Activated CD4-positive, alpha-beta T cell treated with anti-CD3 and anti-CD28 coated beads, Interleukin-2, amount 50 U/mL, for 4 hours (primary cell): ENCODE measurements at places on chromosomes 3 and 15.

- no peak for DNase-seq
Observed at GRCh38 chr3:187855131-187855530, 109.9 kb upstream of the BCL6 start.

DNA sequence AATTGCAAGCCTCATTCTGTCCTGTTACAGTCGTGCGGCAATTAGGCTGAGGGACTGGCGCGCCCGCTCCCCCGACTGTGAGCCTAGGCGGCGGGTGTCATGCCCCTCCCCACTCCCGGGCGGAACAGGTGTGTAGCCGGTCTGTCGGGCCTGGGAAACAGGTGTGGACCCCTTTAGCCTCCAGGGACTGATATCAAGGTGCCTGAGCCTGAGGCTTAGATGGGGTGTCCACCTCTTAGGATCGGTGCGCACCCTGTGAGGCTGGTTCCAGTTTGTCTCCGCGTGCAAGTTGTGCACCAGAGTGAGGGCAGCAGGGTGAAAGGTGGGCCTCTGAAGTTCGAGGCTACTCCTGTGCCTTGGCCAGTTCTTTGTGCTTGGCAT is 686 bp downstream of the VPS8 start:
- peak; percentile 12 for DNase-seq

GRCh38 chr3:149003653-149004305 is 12.4 kb downstream of the GYG1 start:
- no peak for DNase-seq

GRCh38 chr3:124570232-124570631 is 160.0 kb upstream of the UMPS start:
- DNase-seq, result no peak

GRCh38 chr3:167728176-167728575 is 6.5 kb downstream of the PDCD10 start:
- DNase-seq, result no peak

DNA sequence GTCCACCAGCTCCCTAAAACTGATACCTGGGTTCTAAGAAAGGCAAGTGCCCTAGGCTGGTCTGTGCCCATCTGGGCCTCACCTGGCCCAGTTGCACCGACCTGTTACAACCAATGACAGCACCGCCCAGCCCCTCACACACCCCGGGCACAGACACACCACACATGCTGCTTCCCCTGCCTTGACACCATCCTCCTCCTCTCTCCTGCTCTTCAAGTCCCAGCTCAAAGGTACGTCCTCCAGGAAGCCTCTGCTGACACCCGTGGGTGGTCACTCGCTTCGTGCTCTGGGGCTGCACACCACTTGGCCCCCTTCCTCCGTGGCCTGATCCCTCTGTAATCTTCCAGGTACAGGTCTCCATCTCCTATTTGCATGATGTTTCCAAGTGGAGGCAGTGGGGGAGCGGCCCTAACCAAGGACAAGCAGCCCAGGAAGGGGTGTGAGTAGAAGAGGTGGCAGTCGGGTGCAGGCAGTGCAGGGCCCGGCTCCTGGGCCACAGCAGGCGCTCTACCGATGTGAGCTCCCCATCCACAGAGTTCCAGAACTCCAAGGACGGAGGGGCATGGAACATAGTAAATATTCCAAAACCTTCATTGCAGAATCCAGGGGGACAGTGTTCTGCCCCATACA is 144.6 kb downstream of the NUP210 start:
- DNase-seq, result no peak

DNA sequence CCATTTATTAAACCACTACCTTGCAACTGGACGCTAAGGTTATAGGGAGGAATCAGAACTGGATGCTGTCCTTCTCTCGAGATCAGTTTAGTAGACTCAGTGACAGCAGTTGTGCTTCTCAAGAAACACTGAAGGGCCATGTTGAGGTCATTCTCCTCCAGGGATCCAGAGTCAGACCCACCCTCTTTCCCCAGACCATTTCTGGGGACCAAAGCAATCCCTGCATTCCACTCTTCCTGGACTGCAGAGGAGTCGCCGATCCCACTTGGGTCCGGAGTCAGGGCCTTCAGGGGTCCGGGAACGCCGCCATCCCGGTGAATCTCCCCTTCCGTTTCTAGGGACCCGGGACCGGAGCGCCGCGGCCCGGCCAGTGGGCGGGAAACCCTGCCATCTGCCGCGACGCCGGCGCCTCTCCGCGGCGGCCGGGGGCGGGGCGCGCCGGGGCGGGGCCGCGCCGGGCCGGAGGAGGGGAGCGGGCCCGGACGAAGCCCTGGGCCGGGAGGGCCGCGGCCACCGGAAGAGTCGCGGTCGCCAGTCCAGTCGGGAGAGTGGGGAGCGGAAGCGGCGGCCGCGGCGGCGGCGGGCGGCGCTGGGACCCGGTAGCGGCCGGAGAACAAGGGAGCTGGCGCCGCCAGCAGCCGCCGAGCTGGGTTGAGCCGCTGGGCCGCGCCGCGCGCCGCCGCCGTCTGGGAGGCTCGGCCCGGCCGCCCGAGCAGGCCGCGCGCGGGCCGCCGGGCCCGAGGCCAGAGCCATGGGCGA is at the start of gene DVL3:
TSS of gene DVL3 (plus strand) at position 493 of the 759 bp plus-strand sequence. CDS start at position 752, 259 bp downstream.
- no peak for DNase-seq

- no peak for DNase-seq
Observed at GRCh38 chr15:80856400-80856799, 77.2 kb downstream of the CEMIP start.

GRCh38 chr3:128273109-128273840 is 120.0 kb downstream of the EEFSEC start:
- no peak for DNase-seq

DNA sequence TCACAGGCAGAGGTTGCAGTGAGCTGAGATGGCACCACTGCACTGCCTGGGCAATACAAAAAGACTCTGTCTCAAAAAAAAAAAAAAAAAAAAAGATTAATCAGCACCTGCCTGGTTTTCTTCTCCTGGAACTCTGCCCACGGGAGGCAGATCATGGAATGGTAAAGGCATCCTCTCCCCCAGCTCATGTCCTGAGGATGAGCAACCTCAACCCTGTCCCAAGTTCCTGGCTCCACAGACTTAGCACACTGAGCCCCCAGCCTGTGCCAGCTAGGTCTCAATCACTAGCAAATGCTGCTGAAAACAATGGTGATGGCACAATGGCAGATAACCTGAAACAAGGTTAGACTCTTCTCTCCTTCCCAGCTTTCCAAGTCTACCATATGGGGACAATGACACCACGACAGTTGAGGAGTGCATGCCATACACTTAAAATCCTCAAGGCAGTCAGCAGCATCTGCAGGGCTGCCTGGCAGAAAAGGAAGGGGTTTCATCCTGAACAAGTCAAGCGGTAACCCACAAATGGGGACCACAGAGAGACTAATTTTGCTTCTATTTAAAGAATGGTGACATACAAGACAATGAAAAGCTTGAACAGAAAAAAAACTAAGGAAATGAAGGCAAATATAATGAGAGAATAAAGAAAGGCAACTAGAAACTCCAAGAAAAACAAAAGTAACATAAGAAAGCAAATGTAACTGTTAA is 4.8 kb downstream of the CLN6 start:
- no peak for DNase-seq

DNA sequence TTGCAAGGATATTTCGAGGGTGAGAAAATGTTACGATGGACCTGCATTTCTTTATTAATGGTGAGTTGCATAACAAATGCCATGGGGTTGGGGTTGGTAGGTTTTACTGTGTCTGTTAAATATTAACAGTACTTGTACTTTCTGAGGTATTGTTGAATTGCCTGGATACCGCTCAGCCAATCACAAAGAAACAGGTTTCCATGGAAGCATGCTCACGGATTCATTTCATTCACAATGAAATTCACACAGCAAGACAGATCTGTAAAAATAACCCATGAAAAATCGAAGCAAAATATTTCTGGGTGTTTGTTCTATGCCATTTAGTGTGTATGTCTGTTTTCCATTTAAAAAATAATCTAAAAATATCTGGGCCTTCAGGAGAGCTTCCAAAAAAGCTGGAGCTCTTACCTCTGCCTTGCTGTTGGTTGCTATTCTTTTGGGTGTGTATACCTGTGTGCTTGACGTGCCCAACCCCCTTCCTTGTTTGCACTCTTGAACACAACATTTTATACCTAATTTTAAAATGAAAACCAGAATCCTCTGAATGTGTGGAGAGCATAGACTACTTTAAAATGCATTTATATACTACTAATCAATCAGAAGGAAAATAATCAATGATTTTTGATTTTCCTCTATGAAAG is 479.8 kb upstream of the TBL1XR1 start:
- DNase-seq, result no peak

- DNase-seq, result no peak
Observed at GRCh38 chr15:56094171-56094570, 100.8 kb upstream of the NEDD4 start.

DNA sequence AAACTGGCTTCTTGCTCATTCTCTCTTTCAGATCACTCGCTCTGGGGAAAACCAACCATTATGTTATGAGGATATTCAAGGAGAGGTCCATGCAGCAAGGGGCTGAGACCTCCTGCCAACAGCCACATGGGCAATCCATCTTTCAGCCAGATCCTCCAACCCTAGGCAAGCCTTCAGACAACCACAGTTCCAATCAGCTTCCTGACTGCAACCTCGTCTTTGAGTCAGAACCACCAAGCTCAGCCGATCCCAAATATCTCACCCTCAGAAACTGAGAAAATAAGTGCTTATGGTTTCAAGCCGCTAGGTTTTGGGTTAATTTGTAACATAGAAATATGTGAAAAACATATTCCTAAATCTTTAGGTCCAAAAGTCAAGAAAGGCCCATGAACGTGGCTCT is 10.3 kb downstream of the LDHAL6B start:
- no peak for DNase-seq

GRCh38 chr15:100334905-100335304 is 6.9 kb downstream of the ADAMTS17 start:
- no peak for DNase-seq

- DNase-seq, result no peak
Observed at GRCh38 chr15:101499863-101500713, 10.6 kb upstream of the PCSK6 start.
